Prostate gland (tissue), 2 donors: ENCODE measurements at places on chromosomes 1 and 21. TPM values are rescaled to one million over a fixed set of nuclear protein-coding genes. Genes with fewer than 3 reads are reported as not detected.

DNA sequence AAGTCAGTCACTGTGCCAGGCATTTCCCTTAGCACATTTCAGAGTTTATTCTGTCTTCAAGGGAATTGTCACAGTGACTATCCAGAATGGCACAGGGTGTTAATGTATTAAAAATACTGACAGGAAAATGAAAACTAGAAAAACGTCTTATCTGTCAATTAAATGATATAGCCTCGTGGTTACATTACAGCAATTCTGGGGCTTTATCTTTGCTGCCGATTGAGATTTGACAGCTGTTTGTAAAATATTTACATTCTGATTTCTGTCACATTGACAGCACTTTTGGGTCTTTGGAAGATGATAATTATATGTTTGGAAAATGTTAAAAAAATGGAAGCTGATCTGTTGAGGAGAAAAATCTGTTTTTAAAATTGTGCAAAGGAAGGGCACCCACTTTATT lies 250.0 kb downstream of the CHRM3 start:
- no peak for DNase-seq

DNA sequence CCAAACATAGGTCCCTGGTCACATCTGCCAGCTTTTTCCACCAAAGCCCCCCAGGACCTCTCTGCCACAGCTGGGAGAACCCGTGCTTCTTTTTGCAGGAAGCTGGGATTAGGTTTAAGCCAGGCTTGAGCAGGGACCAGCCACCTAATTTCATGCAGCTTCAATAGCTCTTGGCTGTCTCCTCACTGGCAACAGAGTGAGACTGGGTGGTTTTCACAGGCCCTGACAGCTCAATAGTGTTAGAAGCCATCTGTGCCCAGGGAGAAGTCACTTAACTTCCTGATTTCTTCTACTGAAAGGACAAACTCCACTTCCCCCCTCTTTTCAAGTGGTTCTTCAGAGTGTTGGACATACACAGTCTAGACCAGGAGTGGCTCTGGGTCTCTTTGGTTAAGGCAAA lies 20.4 kb upstream of the SRSF4 start:
- DNase-seq: no peak

DNA sequence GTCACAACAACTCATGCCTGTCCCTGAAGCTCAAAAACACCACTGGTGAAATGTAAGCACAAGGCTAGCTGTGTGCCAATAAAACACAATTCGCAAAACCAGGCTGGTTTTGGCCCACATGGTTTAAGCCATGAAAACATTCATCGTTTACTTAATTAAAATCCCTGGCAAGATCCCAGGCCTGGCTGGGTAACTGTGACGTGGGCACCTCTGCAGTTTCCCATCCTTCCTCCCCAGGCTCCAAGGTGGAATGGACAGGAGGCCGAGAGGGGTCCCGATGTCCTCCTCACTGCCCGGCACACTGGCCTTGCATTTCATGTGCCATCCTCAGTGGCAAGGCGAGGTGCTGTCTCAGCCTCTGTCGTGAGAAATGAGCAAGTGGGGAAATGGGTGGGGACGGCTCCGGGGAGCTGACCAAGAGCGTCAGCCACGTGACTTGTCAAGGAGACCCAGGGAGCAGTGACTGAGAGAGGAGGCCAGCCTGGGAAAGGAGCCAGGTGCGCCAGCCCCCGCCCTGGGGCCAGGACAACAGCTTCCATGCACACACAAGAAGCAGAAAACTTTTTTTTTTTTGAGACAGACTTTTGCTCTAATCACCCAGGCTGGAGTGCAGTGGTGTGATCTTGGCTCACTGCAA lies 153.1 kb upstream of the RAB4A start:
- peak; percentile 85 for DNase-seq

Gene THEMIS2
- 140 TPM for total RNA-seq

GRCh38 chr1:16174261-16174868 lies 18.5 kb upstream of the EPHA2 start:
- DNase-seq: no peak

Gene MX1
- 29.1 TPM for total RNA-seq

Gene KCNA3
- total RNA-seq: 0.91 TPM

DNA sequence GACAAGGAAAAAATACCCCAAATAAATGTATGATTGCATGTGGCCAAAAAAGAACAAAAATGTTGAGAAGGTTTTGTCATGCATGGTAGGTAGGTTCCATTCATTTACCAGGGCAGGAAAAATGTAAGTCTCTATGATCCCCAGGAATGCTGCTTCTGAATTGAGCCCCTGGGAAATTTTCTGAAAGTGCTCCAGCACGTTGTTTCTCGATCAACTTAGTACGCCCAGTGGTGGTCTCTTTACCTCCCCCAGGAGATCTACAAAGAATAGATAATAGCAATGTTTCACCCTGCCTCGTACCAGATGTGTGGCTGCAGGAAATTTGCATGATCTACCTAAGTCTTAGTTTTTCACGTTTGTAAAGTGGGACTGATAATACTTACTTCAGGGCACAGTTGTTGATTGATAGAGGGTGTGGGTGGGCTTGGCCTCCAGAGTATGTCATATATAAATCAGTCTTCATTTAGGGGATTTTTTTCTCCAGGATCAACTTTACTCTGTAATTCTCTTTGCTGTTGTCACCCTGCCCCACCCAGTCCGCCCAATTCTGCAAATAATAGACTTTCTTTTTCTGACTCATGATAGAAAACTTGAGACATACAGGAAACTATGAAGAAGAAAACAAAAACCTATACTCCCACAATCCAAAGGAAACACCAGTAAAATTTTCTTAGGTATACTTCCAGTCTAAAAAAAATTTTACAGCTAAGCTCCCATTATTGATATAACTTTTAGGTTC lies 462.0 kb upstream of the RUNX1 start:
- no peak for DNase-seq

DNA sequence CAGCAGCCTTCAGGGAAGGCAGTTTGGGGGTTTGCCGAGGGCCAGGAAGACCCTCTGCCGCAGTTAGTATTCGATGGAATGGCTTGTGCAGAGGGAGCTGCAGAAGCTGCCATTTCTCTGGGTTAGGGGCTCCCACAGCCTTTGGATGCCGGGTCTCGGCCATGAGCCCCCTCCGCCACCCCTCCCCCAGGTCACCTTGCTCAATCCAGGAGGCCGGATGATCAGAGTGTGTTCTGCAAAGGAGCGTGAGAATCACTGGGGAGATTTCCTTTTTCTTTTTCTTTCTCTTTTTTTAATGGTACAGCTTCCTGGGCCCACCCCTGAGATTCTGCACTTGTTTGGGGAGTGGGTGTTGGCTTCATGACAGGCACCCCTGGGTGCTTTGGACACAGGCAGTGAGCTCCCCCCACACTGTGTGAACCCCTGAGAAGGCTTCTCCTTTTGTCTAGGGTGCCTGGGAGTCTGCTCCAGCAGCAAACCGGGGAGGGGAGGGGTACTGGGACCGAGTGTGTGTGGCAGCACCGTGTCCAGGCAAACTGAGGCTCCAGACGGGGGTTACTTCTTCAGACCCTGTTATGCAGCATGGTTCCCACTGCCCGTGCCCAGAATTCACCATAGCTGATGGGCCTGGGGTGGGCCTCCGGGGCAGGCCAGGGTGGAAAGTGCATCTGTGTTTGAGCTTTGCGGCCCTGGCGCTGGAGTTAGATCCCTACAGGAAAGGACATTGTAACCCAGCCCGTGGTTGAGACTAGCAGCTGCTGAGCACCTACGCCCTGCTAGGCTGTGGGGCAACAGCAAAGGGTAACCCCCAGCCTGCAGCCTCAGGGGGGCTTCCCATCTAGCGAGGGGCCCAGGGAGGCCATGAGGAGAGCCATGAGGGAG lies 18.5 kb downstream of the TNFRSF1B start:
- DNase-seq: no peak

DNA sequence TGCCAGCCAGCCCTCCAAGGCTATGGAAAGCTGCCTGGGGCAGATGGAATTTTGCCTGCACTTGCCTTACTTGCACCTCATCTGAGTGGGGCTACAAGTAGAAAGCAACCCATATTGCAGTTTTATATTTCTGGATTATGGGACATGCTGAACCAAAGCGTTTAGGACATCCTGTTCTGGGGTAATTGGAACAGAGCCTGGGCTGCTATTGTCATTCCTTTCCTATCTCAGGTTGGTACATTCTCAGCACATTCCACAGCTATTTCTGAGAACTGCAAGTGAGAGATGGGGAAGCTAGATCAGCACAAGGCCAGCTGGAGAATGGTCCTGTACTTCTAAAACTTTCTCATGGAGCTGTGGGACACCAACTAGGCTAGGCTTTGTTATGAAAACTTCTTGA lies 713.8 kb downstream of the KCNT2 start:
- DNase-seq: no peak

DNA sequence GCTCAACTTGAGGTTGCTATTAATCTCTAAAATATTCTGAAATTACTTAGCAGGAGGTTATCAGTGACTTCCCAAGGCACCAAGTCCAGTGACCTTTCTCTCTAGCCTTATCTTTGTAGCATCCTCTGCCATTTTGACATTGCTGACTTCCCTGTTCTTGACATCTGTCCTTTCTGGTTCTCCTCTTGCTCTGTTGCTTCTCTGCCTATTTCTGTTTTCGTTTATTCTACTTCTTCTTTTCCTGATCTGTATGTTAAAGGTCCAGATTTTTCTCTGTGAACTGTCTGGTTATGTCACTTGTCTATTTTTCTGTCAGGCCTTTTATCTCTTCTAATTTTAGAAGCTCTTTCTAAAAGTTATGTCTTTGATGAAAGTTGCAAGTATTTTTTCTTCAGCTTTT lies 178.8 kb downstream of the VPS13D start:
- DNase-seq: no peak

DNA sequence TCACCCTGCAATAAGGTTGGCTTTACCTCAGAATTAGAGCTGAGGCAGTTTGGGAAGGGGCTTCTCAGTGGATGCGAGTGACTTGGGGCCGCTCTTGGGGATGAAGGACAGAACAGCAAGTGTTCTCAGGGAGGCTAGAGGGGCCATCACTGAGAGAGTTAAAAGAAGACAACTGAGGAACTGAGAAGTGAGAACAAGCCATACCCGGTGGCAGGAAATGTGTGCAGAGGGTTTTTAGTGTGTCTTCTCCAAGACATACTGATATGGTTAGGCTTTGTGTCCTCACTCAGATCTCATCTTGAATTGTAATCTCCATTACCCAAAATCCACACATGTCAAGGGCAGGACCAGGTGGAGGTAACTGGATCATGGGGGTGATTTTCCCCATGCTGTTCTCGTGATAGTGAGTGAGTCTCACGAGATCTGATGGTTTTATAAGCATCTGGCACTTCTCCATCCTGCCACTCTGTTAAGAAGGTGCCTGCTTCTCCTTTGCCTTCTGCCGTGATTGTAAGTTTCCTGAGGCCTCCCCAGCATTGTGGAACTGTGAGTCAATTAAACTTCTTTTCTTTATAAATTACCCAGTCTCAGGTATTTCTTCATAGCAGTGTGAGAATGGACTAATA lies 75.8 kb downstream of the PCBP3 start:
- no peak for DNase-seq

DNA sequence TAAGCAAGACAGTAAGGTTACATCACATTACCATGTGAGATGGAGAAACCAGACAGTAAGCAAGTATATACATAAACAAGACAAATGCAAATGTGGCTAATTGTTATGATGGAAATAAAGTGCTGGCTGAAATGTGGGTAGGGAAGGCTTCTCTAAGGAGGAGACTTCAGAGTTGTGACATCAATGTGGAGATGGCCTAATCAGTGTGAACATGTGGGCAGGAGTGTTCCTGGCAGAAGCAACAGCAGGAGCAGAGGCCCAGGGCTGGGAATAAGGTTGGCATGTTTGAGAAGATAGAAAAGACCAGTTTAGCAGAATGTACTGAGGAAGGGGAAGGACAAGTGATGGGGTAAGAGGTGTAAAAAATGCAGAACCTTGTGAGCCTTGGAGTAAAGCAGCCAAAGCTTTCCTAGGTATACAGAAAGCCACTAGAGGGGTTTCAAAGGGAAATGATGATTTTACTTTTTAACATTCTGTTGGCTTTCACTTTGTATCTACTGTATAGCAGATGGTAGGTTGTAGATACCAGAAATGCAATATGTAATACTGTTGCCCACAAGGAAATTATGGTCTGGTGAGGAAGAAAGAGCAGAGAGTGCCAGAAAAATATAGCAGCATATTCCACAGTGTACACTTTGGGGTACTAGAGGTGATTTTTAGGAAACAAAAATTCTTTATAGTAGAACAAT lies 197.4 kb downstream of the FGGY start:
- no peak for DNase-seq

Gene HIVEP3
- total RNA-seq: 9.3 TPM

- DNase-seq: no peak
These were observed 34.0 kb downstream of the ZNF691 start for GRCh38 chr1:42880384-42880783.

Gene SLAMF6
- 0.64 TPM for total RNA-seq

Gene LBR
- 28.7 TPM for total RNA-seq

DNA sequence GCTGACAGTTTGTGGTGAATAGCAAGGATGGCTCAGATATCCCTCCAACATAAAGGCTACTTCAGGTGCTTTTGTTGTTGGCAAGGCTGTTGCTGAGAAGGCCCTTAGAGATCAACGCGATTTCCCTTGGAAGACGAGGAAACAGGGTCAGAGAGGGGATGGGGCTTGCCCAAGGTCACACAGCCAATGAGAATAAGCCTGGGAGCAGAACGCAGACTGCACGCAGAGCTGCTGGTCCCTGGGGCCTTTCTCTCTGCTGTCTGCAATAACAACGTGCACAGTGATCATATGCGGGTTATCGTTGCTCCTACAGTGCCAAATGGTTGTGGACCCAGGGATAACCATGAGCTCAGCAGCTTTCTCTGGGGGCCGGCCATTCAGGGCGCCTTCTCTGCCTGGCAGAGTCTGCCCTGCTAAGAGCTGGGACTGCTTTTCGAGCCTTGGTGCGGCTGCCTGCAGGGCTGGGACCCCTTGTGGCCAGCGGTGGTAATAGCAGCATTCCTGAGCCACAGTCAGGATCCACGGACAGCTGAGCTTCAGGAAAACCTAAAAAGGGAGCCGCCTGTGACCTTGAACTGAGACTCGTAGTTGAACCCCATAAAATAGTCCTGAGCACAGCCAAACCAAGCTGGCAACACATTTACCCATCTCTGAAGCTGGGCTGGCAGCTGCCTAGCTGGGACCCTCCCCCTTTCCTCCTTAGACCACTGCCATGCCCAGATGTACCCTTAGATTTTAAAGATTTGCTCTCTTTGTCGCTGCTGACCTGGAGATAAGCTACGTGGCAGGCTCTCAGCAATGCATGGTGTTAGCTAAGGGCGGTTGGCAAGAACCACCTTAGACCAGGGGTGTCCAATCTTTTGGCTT lies 39.8 kb downstream of the HTR6 start:
- peak; percentile 71 for DNase-seq

- DNase-seq: no peak
These were observed 17.2 kb downstream of the KCNA2 start for GRCh38 chr1:110588991-110589390.

GRCh38 chr21:45618846-45619485 lies 24.6 kb upstream of the PCBP3 start:
- no peak for DNase-seq

- DNase-seq: no peak
These were observed 5.7 kb downstream of the MAP3K6 start for GRCh38 chr1:27361044-27361402.

Gene MLLT11
- 0.64 TPM for total RNA-seq

Gene CFAP107
- total RNA-seq: 1.1 TPM

GRCh38 chr1:3944578-3945125 lies 44.6 kb upstream of the C1orf174 start:
- no peak for DNase-seq
